ENCODE measurements at places on chromosomes 7 and 10.
A peak's percentile ranks its signal among the peaks of the same experiment; 100 is the strongest.

DNA sequence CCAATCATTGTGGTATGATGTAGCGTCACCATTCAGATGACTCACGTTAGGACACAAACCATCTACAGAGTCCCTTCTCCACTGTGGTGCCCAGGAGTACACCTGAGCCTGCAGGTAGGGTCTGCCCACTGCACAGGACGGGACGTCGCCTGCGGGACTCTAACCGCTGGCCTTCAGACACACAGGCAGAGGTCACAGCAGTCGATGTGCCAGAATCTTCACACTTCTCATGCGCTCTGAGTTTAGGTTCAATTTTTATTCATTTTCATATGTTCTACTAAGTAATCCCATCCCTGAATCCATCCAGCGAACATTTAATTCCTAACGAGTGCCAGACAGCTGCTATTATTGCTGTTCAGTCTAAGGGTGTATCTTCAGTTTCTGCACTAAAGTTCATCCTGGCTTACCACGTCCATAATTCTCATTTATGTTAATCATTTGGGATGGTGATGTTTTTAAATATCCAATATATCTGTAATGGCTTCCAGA, 73.3 kb downstream of the CXCL12 start:
- DNase-seq, result no peak

- no peak for DNase-seq
Measured at GRCh38 chr10:86168256-86168655, 198.3 kb downstream of the GRID1 start.

DNA sequence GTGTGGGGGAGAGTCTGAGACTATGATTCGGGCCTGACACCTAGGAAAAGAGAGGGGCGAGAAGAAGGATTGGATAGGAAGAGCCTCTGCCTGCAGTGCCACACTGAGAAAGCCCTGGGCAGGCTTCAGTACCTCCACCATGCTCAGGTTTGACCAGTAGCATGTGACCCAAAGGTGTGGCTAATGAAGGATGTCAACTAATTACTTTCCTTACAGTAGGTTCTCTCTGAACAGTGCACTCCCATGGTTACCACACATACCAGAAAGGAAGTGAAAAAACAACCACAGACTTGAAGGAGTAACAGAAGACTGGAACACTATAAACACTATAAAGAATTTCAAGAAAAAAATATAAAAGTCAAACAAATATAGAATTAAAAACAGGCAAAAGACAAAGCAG, 46.2 kb downstream of the SEM1 start:
- DNase-seq, result no peak

GRCh38 chr10:69742356-69742695, 59.4 kb upstream of the COL13A1 start:
- no peak for DNase-seq

DNA sequence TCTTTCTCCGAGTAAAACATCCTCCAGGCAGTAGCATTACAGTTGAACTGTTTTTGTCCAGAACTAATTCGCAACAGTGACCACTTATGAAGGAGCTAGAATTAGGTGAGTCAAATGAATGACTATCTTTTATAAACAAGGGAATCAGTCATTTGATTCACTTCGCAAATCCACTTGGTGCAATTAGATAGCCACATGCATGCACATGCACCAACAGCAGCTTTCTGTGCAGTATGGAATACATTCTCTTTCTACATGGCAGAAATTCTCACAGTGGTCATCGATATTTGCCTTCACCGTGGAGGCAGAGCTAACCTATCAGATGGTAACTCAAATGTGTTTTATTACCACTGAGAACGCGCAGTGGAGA, 118.8 kb downstream of the CDK6 start:
- DNase-seq, result no peak

GRCh38 chr7:131075406-131075805, 252.3 kb upstream of the MKLN1 start:
- DNase-seq, result no peak

DNA sequence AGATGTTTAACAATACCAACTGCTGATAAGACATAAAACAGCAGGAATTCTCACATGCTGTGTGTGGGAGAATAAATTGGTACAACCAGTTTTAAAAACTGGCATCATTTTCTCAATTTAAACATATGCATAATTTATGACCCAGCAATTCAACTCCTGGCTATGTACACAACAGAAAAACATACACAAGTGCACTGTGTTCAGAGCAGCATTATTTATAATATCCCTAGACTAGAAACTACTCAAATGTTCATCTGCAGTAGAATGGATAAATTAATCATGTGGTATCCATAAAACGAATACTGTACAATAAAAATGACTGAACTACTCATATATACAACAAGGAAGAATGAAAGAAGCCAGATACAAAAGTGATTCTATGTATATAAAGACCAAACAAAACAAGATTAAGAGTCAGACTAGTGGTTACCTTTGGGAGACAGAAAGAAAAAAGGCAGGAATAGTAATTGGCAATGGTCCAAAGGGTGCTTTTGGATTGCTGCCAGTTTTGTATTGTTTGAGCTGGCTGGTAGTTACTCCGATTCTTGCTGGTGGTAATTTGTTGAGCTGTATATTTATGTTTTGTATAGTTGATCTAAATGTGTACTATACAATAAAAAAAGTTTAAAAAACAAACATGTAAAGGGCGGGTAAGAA, 306.0 kb downstream of the TFEC start:
- DNase-seq, result no peak

- no peak for DNase-seq
Measured at GRCh38 chr10:32150532-32151101, 94.4 kb upstream of the KIF5B start.

GRCh38 chr7:124089621-124090020, 56.8 kb upstream of the TMEM229A start:
- DNase-seq, result no peak

DNA sequence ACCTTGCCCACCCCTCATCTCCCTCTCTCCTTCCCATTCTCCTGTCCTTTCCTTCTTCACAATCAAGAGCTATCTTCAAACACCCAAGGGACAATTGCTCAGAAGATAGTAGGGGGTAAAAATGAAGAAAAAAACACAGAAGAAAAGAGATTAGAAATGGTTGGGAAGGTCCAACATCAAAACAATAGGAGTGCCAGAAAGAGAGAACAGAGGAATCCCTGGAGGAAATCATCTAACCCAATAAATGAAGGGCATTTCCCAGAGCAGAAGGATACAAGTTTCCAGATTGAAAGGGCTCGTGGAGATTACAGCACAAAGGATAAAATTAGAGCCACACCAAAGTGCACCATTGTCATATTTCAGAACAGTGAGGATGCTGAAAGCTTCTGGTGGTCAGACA, 145.6 kb downstream of the OAT start:
- DNase-seq, result no peak

- no peak for DNase-seq
Measured at GRCh38 chr10:122543676-122544445, 16.7 kb upstream of the DMBT1 start.

GRCh38 chr7:155764438-155764793, 47.8 kb downstream of the SHH start:
- peak; percentile 76 for DNase-seq

DNA sequence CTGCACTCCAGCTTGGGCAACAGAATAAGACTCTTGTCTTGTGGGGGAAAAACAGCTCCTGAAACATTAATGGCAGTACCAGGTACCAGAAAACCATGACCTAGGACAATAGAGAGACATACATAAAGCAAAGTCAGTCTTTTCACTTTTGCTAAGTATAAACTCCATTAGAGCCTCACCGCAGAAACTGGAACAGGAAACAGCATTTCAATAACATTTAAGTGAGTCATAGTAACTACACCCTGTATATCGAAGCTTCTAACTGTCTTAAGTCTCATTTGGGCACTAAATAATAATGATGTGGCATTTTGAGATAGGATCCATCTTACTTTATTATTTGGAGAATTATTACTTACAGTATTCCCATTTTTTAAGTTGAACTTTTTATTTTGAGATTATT, 517.8 kb upstream of the CELF2 start:
- no peak for DNase-seq
